ENCODE measurements at places on chromosomes 5 and 9. TPM values are rescaled to one million over a fixed set of nuclear protein-coding genes. Genes with fewer than 3 reads are reported as not detected.

- no peak for DNase-seq
- no peaks in the 10 kb centered on the region for H3K4me1 ChIP-seq
- H3K4me3 ChIP-seq = no peak overlapping the region
- no peaks in the 10 kb centered on the region for H3K27me3 ChIP-seq
- no peak overlapping the region for H3K27ac ChIP-seq
These were observed 78.5 kb upstream of the PIP5K1B start for GRCh38 chr9:68626526-68626925.

DNA sequence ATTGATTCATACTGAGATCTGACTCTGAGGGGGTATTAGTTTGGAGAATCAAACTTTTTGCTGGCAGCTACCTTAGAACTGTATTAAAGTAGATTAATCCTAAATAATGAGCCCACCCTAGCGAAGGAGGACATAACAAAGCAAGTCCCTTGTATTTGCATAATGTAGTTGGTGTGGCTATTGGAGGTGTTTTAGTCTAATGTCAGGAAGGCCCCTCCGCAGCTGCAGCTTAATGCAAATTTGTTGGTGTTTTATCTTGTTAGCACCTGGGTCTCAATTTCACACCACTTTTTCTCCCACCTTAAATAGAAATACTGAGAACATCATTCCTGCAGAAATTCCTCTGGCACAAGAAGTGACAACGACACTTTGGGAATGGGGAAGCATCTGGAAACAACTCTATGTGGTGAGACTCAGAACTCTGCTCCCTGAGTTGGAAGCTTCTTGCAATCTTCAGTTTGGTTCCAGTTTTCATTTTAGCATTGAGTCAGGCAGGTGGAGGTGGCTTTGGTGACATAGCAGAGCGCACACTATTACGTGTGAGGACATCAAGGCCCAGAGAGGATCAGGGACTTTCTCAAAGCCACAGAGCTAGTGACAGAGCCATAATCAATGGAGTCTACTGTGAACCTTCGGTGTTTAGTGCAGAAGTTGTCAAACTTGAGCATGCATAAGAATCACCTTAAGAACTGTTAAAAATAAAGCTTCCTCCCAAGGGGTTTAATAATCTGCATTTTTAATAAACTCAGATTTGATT, 33.9 kb downstream of the DOCK2 start:
- no peak overlapping the region for H3K4me3 ChIP-seq
- H3K27me3 ChIP-seq = no peaks in the 10 kb centered on the region
- no peaks in the 10 kb centered on the region for H3K36me3 ChIP-seq
- no peak for DNase-seq
- H3K4me1 ChIP-seq = no peaks in the 10 kb centered on the region
- no peak overlapping the region for H3K27ac ChIP-seq

DNA sequence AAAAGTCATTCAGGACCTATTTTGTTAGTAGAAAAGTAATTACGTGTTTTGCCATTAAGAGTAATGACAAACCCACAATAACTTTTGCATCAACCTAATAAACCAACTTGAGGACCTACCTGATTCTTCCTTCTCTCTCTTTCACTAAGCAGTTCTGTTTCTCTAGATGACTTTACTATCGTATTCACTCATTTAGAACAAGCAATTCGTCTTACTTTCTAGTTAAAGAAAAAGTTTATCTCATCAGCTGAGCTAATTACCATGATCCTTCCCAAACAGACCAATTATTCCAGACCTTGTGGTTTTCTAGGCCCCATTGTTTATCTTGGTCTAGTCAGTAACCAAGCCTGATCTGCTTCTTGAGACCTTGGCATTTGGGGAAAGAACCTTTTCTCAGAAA, 49.6 kb upstream of the PRDM9 start:
- H3K27me3 ChIP-seq = no peaks in the 10 kb centered on the region
- H3K4me3 ChIP-seq = no peak overlapping the region
- DNase-seq = no peak
- H3K27ac ChIP-seq = no peak overlapping the region
- no peaks in the 10 kb centered on the region for H3K4me1 ChIP-seq

DNA sequence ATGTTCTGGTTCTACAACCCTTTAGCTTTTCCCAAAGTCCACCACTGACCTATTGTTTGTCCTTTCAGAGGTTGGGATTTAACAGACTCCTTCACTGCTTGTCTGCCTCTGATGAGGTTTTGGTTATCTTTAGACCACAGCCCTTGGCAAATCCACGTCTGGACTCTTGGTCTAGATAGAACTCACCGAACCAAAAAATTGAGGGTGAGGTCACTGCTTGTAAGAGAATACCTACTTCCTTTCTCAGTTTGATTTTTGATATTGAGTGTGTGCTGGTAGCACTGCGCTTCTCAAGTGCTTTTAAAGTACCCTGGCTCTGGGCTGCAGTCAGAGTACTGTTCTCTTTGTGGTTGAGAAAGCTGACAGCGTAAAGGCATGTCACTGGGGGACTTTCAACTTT, 61.7 kb downstream of the JMY start:
- no peak for DNase-seq
- H3K27ac ChIP-seq = no peak overlapping the region
- no peaks in the 10 kb centered on the region for H3K4me1 ChIP-seq
- H3K27me3 ChIP-seq = no peaks in the 10 kb centered on the region
- no peak overlapping the region for H3K4me3 ChIP-seq

- H3K4me1 ChIP-seq = no peaks in the 10 kb centered on the region
- DNase-seq = peak; percentile 75
- no peaks in the 10 kb centered on the region for H3K27me3 ChIP-seq
- H3K4me3 ChIP-seq = no peak overlapping the region
- H3K27ac ChIP-seq = no peak overlapping the region
These were observed 373.3 kb upstream of the SEMA6A start for GRCh38 chr5:116947691-116948528.

GRCh38 chr5:131661933-131662332, 26.9 kb upstream of the RAPGEF6 start:
- peaks cover 24% of the 10 kb centered on the region for H3K36me3 ChIP-seq
- no peak overlapping the region for H3K4me3 ChIP-seq
- no peak for DNase-seq

GRCh38 chr5:172686111-172686510, 45.0 kb downstream of the NEURL1B start:
- no peaks in the 10 kb centered on the region for H3K27me3 ChIP-seq
- no peaks in the 10 kb centered on the region for H3K36me3 ChIP-seq

The C5orf52 gene
- not detected for total RNA-seq

The PCDHB7 gene
- total RNA-seq = 0.44 TPM

The TNFSF8 gene
- total RNA-seq = 2.3 TPM

The MAMDC4 gene
- 13.8 TPM for total RNA-seq

The TMOD1 gene
- total RNA-seq = 55.6 TPM

The NKD2 gene
- total RNA-seq = 5.9 TPM

The TAF11L14 gene
- not detected for total RNA-seq

The FOXD4L3 gene
- total RNA-seq = not detected

The SLC25A2 gene
- total RNA-seq = not detected

The PCDHGC5 gene
- 0.77 TPM for total RNA-seq

Data from adrenal gland (tissue), 19 donors.